Fibroblast of mammary gland (primary cell): ENCODE measurements at places on chromosomes 7 and 10.

- no peak for DNase-seq
Measured at GRCh38 chr7:157952050-157952667, 615.4 kb downstream of the DNAJB6 start.

- DNase-seq: no peak
Measured at GRCh38 chr10:27258838-27259812, 18.5 kb upstream of the ACBD5 start.

- DNase-seq: no peak
Measured at GRCh38 chr7:156753630-156754029, 113.1 kb downstream of the RNF32 start.

DNA sequence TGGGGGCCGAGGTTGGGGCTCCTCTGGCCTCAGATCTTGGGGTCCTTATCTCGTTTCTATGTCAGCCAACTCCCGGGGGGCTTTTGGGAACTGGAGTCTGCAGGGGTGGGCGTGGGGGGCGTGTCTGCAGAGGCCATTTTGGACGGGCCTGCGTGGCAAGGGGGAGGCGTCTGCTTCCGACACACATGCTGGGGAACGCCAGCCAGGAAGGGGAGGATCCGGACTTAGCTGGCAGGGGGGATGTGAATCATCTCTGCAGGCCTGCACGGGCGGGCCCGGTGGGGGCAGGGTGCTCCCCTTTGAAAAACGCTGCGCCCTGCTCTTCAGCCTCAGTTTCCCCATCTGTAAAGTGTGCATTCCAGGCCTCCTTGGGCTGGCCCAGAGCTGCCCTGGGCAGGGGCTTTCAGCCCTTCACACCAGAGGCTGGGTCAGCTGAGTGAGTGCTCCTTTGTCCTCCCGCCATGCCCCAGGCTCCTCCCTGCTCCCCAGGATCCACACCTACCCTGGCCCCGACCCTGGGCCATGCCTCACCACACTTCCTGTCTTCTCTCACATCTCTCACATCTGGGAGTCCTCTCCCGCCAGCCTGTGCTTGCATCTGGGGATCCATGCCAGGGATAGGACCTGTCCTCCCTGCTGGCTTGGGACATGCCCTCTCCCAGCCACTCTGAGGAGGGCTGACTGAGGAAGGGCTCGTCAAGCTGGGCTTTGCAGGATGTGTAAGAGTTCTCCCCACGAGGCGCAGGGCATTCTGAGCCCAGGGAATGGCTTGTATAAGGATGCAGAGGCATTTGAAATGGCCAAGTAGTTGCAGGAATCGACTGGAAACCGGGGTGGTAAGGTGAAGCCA lies 172.6 kb upstream of the TNRC18 start:
- peak; percentile 95 for DNase-seq

GRCh38 chr10:128916383-128916782 lies 550.7 kb upstream of the MGMT start:
- no peak for DNase-seq

DNA sequence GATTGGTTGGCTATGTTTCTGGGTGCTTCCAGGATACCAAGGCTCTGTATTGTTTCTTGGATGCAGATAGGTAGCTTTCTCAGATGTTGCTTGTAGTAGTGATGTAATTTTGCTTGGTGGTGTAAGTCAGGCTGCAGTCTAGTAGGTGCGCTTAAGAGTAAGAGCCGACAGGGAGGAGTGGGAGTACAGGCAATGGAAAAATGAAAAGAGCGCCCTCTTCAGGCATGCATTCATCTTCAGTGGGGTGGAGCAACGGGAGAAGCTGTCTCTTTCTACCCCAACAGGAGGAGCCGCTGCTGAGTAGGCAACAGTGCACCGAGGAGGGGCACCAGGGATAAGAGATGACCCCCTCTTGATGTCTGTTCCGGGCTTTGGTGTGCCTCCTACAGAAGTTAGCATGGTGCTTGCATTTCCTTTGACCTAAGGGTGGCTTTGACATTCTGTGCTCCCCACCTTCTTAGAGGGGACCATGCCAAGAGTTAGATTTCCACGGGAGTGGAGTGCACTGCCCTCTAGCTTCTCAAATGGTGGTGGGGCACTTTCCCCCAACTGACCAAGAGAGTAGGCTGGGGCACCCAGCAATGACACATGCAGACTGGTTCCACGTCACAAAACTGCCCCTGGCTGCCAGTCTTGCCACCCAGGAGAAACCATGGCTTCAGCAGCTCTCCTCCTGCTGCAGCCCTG lies 56.1 kb downstream of the ZNF783 start:
- DNase-seq: no peak

- DNase-seq: no peak
Measured at GRCh38 chr10:111335826-111336225, 259.0 kb downstream of the ADRA2A start.

DNA sequence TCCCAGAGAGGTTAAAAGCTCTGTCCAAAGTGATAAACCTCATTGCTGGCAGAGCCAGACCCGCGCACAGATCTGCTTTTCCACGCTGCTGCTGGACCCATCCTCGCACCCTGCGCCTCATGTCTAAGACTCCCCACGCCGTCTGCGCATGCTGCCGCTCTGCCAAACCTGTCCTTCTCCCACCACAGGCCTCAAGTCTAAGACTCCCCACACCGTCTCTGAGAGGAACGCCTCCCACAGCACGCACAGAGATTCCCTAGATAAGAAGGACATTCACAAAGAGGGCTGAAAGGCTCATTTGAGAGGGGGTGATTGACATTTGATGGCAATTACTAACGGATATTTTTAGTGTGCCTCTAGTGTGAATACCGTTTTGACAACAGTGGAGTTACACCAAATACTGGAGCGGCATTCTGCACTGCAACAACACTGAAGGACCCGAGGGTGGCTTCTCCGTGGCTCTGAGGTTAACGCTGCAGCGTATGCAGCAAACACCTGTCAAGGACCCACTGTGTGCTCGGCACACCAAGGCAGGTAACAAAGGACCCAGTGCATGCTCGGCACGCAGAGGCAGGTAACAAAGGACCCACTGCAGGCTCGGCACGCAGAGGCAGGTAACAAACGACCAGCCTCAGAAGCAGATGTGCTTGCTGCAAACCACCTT lies 231.4 kb downstream of the DNAJB6 start:
- no peak for DNase-seq

DNA sequence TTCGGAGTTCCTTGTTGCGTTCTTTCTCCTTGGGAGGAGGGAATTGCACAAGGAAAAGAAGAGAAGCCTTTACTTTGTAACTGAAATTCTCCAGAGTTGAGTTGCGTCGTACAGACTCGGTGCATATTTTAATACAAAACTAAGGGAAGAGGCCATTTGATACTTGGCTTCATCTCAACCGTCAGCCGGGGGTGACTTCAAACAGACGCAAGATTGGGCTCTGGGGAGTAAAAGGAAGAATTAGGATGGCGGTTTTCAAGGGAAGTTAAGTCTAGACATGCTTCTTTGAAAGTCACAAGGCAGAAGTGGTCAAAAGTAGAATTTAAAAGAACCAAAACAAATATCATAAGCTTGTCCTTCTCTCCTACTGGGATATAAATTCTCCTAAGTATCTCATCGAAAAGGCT lies 1.6 kb downstream of the PRR15 start:
- DNase-seq: peak; percentile 33

DNA sequence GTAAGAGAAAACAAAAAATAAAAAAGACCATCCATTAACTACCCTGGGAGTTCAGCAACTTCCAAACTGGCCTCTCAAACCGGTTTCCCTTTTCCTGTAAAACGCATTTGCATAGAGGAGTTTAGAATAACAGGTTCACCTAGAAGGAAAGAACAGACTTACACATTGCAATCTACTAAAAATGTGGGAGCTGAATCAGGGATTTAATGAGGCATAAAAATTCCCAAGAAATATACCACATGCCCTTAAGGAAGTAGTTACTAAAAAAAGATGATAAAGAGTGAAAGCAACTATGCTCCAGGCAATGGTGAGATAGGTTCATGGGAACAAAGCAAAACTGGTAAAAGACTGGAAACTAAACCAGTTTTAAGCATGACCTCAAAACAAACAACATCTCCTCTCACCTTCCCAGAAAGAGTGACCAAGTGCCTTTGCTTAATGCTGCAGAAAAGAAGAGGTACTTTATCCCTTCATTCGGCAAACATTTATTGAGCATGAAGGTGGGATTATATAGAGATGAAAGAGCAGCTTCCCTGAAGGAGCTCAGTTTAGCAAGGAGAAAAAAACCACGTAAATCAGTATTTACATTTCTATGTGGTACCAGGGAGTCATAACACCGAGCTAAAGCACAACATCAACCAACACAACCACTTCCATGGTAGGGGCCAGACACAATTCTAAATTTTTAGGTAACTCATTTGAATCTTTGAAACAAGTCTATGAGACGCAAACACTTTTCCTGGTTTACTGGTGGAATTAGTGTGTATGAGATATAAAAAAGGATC lies 152.8 kb downstream of the SGMS1 start:
- DNase-seq: no peak
